Immature natural killer cell (primary cell): ENCODE measurements at places on chromosomes 5 and 9.

- DNase-seq: no peak
Observed at GRCh38 chr9:13648676-13649075, 369.2 kb upstream of the MPDZ start.

GRCh38 chr9:119337573-119337972, 31.7 kb downstream of the BRINP1 start:
- no peak for DNase-seq

DNA sequence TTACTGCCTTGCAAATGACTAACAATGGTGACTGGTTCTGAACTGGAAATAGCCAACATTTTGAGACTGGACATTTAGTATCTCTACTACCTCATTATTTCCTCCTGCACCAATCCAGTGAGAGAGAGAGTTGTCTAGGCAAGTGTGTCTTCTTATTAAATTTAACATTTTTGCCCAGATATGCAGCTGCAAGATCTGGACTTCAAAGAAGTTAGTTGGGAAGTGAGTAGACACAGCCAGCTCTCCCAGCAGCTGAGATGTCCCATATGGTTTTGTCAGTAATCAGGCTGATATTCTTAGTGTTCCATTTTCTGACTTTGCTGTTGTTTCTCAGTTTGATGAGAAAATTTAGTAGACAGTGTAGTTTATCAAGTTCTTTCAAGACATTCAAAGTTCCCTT, 1778.8 kb upstream of the CDH6 start:
- no peak for DNase-seq

DNA sequence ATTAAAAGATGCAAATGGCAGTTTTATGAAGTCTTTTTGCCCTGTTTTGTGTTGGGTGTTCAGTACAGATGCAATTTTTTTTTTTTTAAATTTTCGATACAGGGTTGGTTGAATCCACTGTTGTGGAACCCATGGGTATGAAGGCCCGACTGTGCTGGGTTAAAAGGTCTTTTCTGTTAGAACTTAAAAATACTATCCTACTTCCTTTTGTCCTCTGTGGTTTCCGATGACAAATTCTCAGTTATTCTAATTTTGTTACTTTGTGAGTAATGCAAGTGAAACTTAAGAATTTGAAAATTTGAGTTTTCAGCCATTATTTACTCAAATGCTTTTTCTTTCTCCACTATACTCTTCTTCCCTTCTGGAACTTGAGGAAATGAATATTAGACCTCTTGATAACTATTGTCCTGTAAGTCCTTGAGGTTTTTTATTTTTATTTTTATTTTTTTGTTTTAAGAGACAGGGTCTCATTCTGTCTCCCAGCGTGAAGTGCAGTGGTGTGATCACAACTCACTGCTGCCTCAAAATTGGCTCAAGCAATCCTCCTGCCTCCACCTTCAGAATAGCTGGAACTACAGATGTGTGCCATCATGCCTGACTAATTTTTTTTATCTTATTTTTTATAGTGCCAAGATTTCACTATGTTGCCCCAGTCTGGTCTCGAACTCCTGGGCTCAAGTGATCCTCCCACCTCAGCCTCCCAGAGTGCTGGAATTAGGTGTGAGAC, 67.5 kb downstream of the ZCCHC7 start:
- DNase-seq: peak; percentile 6

- DNase-seq: no peak
Observed at GRCh38 chr9:121616123-121616755, 35.2 kb upstream of the DAB2IP start.

GRCh38 chr5:172769616-172770373, 1.2 kb downstream of the DUSP1 start:
- DNase-seq: peak; percentile 47

GRCh38 chr5:115723220-115723619, 93.2 kb downstream of the CDO1 start:
- no peak for DNase-seq
